Tibial nerve (tissue), 4 donors: ENCODE measurements at places on chromosomes 3 and 15.

DNA sequence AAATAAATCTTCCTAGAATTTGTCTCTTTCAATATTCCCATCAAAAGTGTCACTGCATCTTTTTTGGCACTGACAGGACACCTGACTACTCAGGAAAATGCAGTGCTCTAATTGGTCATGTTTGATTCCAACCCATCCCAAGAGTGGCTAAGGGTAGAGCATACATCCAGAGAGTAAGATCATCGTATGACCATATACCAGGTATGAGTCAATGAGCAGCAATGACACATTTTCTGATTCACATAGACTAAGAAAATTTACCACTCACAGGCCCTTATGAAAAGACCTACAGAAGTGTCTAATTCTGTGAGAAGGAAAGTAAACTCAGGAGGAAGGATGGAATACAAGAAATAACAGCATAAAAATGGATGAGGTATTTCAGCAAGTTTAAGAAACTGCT lies 434.2 kb downstream of the ZIC1 start:
- DNase-seq = no peak

GRCh38 chr3:141870091-141870687 lies 6.3 kb upstream of the ATP1B3 start:
- no peak for DNase-seq

DNA sequence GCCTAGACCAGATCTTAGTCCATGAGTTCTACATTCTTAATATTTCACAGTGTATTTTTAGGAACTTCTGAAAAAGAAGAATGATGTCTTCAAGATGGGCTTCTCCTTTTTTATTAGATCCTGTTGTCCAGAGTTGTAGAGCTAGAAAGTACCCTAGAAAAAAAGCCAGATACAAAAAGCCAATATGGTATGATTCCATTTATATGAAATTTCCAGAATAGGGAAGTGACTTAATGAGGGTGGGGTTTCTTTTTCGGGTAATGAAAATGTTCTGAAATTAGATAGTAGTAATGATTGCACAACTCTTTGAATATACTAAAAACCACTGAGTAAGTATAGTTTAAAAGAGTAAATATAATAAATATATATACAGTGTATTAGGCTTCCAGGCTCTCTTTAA lies 116.9 kb downstream of the NFKBIZ start:
- no peak for DNase-seq

DNA sequence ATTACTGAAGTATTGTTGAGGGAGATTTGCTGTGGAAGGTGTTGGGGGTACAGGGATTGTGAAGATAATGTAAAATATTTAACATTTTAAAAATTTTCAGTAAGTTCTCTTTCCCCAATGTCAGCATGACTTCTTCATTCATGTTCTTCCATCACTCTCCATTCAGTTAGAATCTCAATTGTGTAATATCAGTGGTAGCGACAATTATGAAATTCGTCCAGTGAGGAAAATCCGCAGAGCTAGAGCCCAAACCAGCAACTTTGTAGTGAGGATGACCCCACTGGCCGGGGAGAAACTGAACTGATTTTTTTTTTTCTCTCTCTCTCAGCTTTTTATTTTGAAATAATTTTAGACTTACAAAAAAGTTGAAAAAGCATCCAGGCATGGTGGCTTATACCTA lies 171.7 kb downstream of the PGPEP1L start:
- DNase-seq = no peak

DNA sequence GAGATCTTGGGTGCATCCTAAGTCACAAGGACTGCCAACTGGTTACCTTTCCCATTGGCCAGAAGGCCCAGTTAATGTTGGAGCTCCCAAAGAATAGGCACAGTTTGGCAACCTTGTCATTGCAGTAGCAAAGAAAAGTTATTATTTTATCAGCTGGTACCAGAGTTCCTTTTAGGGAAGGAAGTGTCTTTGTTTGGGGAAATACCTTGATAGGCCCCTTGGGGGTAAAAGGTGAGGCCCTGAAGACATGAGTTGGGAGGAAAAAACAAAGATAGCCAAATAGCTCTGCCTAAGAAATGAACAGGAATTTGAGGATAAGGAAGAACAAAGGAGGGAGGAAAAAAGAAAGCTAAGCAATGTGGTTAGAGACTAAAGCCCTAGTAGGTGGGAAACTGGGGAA lies 85.8 kb downstream of the ANP32A start:
- DNase-seq = no peak

- no peak for DNase-seq
These were observed 258.5 kb downstream of the PDCD6IP start for GRCh38 chr3:34056951-34057390.

DNA sequence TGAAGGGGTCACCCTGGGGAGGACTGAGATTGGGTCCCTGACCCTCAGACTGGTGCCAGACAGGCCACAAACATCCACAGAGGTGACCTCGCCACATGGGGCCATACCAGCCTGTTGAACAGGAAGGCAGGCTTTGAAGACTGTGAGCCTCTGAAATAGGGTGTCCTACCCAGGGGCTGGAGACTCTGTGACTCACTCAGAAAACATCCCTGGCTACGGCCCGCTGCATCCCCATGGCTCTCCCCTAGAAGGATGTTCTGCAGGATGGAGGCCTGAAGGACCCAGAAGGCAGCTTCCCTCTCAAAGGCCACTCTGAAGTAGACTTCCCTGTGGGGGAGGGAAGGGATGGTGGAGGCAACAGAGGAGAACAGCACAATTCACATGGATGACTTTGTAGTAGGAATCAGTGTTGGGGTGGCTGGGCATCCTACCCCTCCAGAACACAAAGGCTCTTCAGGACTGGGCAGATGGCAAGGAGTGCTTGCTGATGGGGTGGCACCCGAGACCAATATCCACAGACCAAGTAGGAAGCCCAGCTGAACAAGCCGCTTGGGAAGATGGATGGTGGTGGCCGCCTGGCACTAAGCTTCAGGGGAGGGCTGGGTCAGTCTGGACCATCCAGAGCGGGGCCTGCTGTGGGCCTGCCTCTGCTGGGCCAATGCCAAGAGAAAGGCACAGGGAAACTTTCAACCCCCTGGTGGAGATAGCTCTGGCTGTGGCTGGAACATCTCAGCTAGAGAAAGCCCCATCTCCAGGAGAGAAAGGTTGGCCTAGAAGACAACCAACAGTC lies 37.6 kb upstream of the DUSP7 start:
- no peak for DNase-seq

- no peak for DNase-seq
These were observed 189.2 kb downstream of the TP63 start for GRCh38 chr3:189820365-189820720.

DNA sequence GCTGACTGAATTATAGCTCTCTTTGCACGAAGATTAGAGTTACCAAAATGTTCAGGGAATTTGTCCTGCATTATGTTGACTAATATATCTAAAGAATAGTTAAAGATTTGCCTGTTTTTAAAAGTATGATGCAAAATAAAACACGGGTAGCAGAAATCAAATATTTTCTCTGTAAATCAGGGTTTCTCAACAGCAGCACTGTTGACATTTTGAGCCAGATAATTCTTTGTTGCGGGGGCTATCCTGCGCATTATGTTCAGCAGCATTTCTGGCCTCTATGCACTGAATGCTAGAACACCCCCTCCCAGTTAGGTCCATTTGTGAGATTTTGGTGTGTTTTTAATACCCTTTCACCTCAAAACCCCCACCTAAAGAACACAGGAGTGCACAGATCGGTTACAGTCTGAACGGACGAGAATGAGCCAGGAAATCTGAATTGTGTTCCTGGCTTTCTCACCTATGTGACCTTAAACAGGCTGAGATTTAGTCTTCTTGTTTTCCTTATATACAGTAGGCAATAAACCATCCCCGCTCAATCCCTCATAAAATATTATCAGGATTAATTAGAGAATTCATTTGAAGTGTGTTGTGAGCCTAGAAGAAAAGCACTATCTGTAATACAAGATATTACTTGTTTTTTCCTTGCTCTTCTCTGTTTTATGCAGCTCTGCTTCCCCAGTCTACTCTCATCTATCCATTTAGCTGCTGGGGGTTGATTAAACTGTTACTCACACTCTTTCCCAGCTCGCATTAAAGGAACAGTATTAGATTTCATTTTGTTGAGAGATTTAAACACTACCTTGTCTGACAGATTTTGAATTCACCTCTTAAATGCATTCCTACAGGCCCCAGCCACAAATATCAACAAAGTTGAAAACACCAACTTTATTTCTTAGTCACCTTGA lies 247.5 kb upstream of the GOLIM4 start:
- DNase-seq = no peak

DNA sequence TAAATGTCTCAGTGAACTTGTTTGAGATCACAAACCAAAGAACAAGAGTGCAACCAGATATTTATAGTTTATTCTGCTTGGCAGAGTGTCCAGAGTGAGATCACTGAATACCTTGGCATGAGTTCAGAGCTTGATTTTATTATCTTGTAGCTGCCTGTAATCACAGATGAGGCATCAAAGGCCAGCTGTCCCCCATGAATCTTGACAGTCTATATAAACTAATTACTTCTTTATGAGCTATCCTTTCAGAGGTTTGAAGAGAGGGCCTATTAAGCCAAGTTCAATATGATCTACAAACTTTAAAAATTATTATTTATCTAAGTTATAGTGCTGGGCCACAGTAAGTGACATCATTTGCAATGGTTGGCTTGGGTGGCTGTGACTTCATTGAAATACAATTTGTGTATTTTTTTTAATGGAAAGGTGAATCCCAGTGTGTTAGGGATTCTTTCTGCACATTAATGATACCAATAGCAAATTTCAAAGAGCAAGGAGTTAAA lies 251.5 kb downstream of the CLSTN2 start:
- DNase-seq = peak; percentile 63
